ENCODE measurements at places on chromosomes 7 and 10. TPM values are rescaled to one million over a fixed set of nuclear protein-coding genes. Genes with fewer than 3 reads are reported as not detected.
A peak's percentile ranks its signal among the peaks of the same experiment; 100 is the strongest.

Gene VWDE
- total RNA-seq: 0.05 TPM

Gene ZNF365
- 0.06 TPM for total RNA-seq

Gene VWC2
- total RNA-seq: not detected

Gene FGL2
- total RNA-seq: 4.0 TPM

Gene ODAD2
- total RNA-seq: not detected

Gene SPDYE1
- total RNA-seq: not detected

Gene STOX1
- 1.8 TPM for total RNA-seq

Gene PNLIP
- not detected for total RNA-seq

Gene ASB10
- 24.3 TPM for total RNA-seq

Gene MMRN2
- total RNA-seq: 19.4 TPM

Gene SMO
- 2.5 TPM for total RNA-seq

Gene NRG3
- 0.10 TPM for total RNA-seq

Gene WAC
- 66.2 TPM for total RNA-seq

Gene ZNF25
- total RNA-seq: 22.6 TPM

Gene TSPAN15
- total RNA-seq: 6.3 TPM

Gene LARP4B
- 83.0 TPM for total RNA-seq

Gene IFIT1B
- not detected for total RNA-seq

Gene KNDC1
- total RNA-seq: not detected

Gene VWA2
- not detected for total RNA-seq

Gene IL6
- 0.99 TPM for total RNA-seq

Gene OR2A12
- not detected for total RNA-seq

Gene SRGN
- 43.4 TPM for total RNA-seq

Gene ADO
- 17.6 TPM for total RNA-seq

Gene TUBB8
- total RNA-seq: not detected

Gene CLIP2
- 4.3 TPM for total RNA-seq

Gene CLDN12
- 18.0 TPM for total RNA-seq

DNA sequence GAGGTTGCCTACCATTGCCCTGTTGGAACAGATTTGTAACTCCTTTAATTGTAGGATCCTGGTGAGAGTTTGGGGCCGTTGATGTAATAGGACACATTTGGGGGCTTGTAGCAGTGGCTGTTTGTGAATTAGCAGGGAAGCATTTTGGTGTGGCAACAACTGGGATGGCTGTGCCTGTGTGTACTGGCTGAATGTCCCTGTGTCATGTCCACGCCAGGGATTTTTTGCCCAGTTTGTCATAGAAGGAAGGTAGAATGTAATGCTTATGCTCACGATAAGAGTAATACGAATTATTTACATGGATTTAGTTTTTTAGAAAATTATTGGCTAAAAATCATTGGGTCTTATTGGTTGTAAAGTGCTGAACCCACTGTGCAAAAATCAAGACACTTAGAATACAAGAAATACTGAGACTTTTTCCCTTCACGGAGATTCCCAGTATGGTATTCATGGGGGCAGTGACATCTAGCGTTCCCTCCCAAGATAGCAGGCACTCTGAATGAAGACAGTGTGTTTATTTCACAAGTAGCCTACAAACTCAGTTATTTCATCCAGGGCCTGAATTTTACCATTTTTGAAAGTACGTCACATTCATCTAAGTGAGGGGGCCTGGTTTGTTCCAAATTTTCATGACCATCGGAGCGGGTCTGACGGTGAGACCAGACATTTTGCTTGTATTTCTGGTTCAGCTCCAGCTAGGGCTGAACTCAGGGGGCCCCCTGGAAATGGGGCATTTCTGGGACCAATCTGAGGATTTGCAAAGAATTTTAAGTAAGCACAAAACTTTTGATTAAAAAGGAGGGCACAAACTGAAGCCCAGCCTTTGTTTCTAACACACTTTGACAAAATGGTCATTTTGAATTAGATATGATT lies 74.7 kb downstream of the CACNB2 start:
- DNase-seq: no peak

DNA sequence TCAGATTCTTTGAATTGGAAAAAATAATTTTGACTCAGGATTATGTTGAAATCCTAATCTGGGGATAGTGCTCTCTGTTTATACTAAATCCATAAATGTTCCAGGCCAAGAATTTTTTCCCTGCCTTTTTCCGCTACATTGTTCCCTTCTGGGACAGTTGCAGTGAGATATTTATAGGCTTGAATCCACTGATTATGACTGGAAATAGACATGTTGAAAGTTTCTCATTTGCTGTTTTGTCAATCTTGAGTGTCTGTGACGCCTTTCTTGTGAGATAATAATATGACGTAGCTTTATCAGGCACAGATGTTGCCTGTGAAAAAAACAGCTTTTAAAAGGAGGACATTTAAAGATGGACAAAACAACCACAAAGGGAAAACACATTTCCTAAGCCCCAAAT lies 155.9 kb downstream of the ARID5B start:
- DNase-seq: no peak

DNA sequence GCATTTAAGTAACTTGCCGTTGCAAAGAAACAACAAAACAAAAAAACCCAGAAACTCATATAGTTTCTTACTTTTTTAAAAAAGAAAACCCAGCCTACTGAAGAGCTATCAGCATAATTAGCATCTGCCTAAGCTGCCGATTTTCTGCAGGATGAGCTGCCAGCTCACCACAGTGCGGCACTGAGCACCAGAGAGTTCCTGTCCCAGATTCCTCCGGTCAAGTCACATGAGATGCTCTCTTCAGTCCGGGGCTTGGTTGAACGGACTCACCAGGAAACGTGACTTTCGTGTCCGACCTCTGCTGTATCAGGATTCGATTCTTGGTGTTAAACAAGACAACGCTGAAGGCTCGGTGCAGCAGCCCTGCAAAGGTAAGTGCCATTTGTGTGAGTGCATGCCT lies 3.2 kb downstream of the IDI2 start:
- DNase-seq: peak; percentile 70

GRCh38 chr7:20598459-20599309 lies 16.8 kb upstream of the ABCB5 start:
- DNase-seq: no peak

- DNase-seq: no peak
Observed at GRCh38 chr10:64773357-64773756, 1252.2 kb downstream of the REEP3 start.

DNA sequence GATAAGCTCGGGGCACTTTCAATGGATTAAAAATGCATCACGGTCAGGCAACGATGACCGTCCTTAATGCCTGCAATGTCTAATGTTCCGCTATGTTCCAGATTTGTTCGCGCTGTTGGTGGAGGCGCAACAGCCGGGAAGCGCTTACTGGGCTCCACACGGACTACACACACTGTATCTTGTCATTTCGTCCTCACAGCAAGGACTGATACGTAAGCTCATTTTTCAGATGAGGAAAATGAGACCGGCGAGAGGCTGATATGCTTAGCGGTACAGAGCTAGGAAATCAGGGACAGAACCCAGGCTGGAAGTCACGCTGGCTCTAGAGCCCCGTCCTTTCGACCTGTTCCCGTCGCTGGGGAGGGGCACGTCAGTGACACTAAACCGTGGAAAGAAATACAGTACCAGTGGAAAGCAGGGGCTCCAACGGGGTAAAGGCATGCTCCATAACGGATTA lies 670 bp downstream of the TPK1 start:
- DNase-seq: no peak

GRCh38 chr7:70660819-70661191 lies 471.1 kb upstream of the GALNT17 start:
- no peak for DNase-seq

DNA sequence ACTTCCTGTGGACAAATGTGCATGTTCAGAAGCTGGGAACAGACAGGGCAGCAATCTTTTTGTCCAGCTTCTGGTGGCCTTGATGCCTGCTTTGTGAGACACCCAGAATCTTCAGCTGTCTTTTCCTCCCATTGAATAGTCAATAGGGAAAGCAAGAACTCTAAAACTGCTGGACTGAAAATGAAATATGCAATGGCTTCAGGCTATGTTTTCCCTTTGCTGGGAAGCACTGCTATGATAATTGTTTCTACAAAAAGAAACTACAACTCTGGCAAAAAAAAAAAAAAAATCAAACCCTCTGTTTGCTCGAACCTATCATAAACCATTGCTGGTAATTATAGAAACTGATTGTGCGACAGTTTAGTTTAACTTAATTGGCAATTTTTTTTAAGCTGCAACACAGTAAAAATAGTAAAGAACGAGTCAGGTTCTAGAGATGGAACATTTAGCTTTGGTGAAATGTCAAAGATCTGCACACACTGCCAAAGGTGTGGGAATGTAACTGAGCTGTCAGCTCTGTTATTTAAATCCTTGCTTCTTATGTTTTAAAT lies 79.1 kb upstream of the NEUROD6 start:
- DNase-seq: no peak

DNA sequence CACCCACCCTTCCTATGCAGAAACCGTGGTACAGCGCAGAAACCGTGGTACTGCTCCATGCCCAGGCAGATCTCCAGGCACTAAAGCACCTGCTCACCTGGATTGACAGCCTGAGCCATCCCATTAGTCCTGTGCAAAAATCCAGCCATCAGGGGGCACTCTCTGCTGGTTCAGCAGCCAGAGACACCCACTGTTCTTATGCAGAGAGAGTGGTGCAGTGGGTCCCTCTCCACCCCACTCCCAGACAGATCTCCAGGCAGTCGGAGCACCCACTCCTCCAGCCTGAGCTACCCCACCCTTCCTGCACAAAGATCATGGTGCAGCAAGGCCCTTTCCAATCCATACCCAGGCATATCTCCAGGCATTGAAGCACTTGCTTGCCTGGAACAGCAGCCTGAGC lies 219.8 kb downstream of the CTNNA3 start:
- no peak for DNase-seq

DNA sequence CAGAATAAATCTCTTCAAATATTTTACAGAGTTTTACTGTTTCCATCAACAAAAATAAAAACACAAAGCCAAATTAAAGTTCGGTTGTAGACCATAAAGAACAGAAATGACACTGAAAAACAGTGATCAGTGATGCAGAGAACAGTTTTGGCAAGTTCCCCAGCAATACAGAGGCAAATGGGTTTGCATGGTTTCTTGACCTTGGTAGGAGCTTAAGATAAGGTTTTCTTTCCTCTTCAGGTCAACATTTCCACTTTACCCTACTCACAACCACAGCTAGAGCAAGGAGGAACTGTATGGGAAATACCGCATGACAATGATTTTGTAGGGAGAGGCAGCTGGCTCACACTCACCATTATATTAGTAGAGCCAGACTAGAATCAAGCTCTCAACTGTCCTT lies 199.5 kb downstream of the SH2D4B start:
- no peak for DNase-seq

DNA sequence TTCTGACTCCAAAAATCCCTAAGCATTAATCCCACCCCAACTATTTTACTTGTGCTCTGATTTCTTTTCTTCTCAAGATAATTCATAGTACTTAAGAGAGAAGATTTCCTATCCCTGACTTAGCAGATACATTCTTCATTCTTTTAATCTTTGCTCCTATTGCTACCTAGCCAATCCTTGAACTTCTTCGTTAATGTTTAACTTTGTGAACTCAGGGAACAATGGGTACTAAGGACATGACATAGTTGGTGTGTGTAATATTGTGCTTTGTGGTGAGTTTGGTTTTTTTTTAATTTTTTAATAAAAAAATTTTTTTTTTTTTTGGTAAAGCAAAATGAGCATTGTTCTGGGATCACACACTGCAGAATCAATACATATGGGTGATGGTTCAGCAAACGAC lies 166.2 kb downstream of the CHCHD3 start:
- no peak for DNase-seq

DNA sequence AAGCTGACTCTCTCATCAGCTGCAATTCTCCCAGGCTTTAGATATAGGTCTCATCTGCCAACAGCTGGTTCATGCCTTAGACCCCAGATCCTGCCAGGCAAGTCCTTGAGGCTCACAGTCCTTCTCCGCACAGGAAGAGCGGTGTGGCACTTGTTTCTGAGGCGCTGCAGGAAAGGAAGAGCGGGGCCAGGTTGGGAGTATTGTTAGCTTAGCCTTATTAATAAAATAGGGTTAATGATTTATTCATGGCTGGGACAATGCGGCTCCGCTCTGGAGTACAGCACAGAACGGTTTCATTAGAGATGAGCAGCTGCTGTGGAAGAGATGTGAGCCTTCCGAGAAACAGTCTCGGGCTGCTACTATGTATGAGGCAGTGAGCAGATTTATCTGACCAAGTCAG lies 78.1 kb downstream of the FZD1 start:
- no peak for DNase-seq

GRCh38 chr10:130400890-130401289 lies 264.7 kb downstream of the GLRX3 start:
- DNase-seq: no peak

DNA sequence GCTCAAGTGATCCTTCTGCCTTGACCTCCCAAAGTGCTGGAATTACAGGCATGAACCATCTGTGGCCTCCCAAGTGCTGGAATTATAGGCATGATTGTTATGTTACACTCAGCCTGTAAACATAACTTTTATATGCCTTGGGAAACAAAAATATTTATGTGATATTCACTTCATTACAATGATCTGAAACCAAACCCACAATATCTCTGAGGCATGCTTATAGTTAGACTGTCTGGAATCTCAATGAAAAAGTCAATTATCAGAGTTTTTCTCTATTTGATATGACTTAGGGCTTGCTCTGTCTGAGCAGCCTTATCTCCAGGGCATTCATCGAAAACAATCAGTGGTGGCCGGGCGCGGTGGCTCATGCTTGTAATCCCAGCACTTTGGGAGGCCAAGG lies 195.3 kb upstream of the MYO3A start:
- no peak for DNase-seq

- DNase-seq: no peak
Observed at GRCh38 chr10:30705101-30705624, 75.6 kb upstream of the LYZL2 start.

DNA sequence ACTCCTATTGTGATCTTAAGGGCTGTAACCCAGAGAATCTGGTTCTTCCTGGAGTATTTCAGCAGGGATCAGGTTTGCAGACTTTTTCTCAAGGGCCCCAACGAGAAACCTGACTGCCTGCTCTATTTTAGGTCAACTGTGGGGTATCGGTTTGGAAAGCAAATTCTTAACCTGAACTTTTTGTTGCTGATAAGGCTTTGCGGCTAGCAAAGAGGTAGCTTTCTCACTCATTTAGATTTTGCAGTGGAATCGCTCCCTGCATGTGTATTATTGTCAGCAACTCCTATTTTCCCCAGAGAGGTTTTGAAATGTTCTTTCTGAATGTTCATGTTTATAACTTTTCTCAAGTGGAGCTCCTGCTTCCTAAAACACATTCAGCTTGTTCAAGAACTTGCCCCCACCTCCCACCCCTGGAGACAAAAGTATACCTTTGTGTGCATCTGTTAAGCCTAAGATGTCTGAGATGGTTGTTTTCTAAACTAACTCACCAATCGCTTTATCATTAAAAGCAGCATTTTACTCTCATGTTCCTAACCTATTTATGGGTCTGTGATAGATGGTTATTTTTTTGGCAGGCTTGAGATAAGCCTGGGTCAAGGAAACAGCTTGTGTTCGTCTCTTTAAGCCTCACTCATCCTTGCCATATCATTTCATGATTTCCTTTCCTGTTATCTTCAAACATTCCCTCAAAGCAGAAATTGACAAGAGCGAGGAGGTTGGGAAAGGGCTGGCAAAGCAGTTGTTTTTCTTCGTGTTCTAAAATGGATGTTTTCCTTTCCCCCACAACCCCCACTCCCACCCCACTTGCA lies 129.8 kb downstream of the BAMBI start:
- DNase-seq: no peak

GRCh38 chr7:19116121-19117090 lies 1.0 kb downstream of the TWIST1 start:
- no peak for DNase-seq

- DNase-seq: peak; percentile 47
Observed at GRCh38 chr7:74289659-74290552, 699 bp downstream of the CLIP2 start.
